Nasal cavity respiratory epithelium epithelial cell of viscerocranial mucosa (primary cell): ENCODE measurements at places on chromosomes 2 and 18. TPM values are rescaled to one million over a fixed set of nuclear protein-coding genes. Genes with fewer than 3 reads are reported as not detected.

UGT1A10 gene
- total RNA-seq = 1.2 TPM in 1 of 2 replicates, not detected in the other

TMEM178A gene
- 0.28 and 0.34 TPM in 2 replicates for total RNA-seq

EDAR gene
- total RNA-seq = 0.14 and 0.34 TPM in 2 replicates

HOXD4 gene
- total RNA-seq = not detected in 2 replicates

IL36G gene
- 1.7 and 2.6 TPM in 2 replicates for total RNA-seq

RGPD5 gene
- total RNA-seq = 21.7 and 28.0 TPM in 2 replicates

GPR39 gene
- total RNA-seq = 2.7 and 8.8 TPM in 2 replicates

DSG3 gene
- 612 and 765 TPM in 2 replicates for total RNA-seq

AQP12B gene
- not detected in 2 replicates for total RNA-seq

RRM2 gene
- total RNA-seq = 0.57 and 1.0 TPM in 2 replicates

FBXO15 gene
- total RNA-seq = under 0.01 and 0.78 TPM in 2 replicates

TFCP2L1 gene
- 6.8 and 20.7 TPM in 2 replicates for total RNA-seq

LBX2 gene
- total RNA-seq = 0.68 and 1.00 TPM in 2 replicates

CYP1B1 gene
- total RNA-seq = 30.4 and 114 TPM in 2 replicates

DUSP2 gene
- total RNA-seq = 6.2 and 13.0 TPM in 2 replicates

ZNF385B gene
- 0.34 TPM in 1 of 2 replicates, not detected in the other for total RNA-seq

MAP3K19 gene
- not detected in 2 replicates for total RNA-seq

NPPC gene
- not detected in 2 replicates for total RNA-seq

TAF4B gene
- total RNA-seq = 6.8 and 11.6 TPM in 2 replicates

ASXL3 gene
- total RNA-seq = under 0.01 and 0.14 TPM in 2 replicates

C2orf92 gene
- total RNA-seq = 1.0 and 3.1 TPM in 2 replicates

KIAA2012 gene
- total RNA-seq = not detected in 2 replicates

XDH gene
- 8.2 and 16.9 TPM in 2 replicates for total RNA-seq

FIGN gene
- total RNA-seq = 1.0 and 1.6 TPM in 2 replicates

PROKR1 gene
- under 0.01 TPM in 1 of 2 replicates, not detected in the other for total RNA-seq

POMC gene
- 0.07 TPM in 1 of 2 replicates, not detected in the other for total RNA-seq

DSG4 gene
- total RNA-seq = under 0.01 TPM in 1 of 2 replicates, not detected in the other

CDK5R2 gene
- 0.07 TPM in 1 of 2 replicates, not detected in the other for total RNA-seq

LYPD1 gene
- total RNA-seq = 0.14 TPM in 1 of 2 replicates, not detected in the other

FMNL2 gene
- total RNA-seq = 31.8 and 51.9 TPM in 2 replicates

GCA gene
- total RNA-seq = 6.2 and 9.0 TPM in 2 replicates

DCDC2C gene
- total RNA-seq = not detected in 2 replicates

MPHOSPH10 gene
- 21.2 and 30.2 TPM in 2 replicates for total RNA-seq

CD8A gene
- 0.07 TPM in 1 of 2 replicates, not detected in the other for total RNA-seq

NDUFS1 gene
- 81.0 and 95.7 TPM in 2 replicates for total RNA-seq

C2orf80 gene
- total RNA-seq = not detected in 2 replicates

PRADC1 gene
- 4.8 and 8.4 TPM in 2 replicates for total RNA-seq

BMP10 gene
- not detected in 2 replicates for total RNA-seq

PAX8 gene
- under 0.01 and 1.1 TPM in 2 replicates for total RNA-seq

NOSTRIN gene
- under 0.01 and 1.00 TPM in 2 replicates for total RNA-seq

SERPINB10 gene
- total RNA-seq = under 0.01 and 0.43 TPM in 2 replicates

PELI1 gene
- total RNA-seq = 33.2 and 57.3 TPM in 2 replicates

ACTR3 gene
- 215 and 285 TPM in 2 replicates for total RNA-seq

LCT gene
- 0.07 TPM in 1 of 2 replicates, not detected in the other for total RNA-seq
